Activated T-cell treated with anti-CD3 and anti-CD28 coated beads, Interleukin-2, amount 50 U/mL, for 4 hours (primary cell): ENCODE measurements at places on chromosomes 3 and 15. TPM values are rescaled to one million over a fixed set of nuclear protein-coding genes. Genes with fewer than 3 reads are reported as not detected.

GRCh38 chr3:173109143-173109542 lies 31.9 kb downstream of the SPATA16 start:
- no peak for DNase-seq

DNA sequence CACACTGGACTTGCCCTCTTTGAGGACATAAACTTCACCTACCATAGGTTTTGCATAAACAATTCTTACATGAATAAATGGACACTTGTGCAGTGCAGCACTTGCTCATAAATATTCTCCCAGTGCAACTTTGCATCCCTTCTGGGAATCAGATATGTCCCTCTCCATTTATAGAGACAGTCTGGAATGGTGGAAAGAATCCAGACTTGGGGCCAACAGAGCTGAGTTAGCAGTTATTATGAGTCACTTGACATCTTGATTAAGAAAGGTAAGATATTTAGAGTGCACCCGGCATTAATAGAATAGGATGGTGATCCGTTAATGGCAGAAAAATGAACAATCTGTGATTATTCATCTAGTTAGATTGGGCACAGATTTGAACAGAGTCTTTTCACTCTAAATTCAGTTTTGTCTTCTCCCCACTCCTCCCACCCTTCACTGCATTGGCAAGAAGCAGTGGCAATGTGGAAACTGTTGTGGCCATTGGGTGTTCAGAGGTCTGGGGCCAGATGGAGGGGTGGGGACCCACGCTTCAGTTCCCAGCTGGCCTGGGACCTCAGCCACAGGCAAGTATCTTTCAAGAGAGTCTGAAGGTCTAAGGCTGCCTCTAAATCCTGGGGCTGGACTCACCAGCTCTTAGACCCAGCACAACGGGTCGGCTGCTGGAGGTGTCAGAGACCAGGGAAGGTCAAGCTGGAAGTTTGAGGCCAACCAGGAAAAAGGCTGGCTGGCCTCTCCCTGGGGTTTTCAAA lies 58.9 kb upstream of the KY start:
- no peak for DNase-seq

DNA sequence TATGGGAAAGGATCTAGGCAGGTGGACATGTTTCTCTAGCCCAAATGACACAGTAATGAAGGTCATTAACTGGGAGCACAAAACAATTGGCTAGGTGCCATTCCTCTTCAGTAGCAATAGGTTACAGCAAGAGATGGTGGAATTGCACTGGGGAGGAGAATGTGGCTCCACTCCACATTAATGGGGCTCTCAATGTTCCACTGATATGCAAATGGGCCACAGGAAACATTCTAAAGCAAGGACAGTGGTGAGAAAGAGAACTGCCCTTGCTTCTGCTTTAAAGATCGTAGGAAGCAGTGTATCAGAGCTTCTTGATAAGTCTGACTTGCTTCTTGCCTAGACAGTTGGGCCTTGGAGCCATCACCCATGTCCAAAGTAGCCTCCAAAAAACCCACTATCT lies 271.4 kb upstream of the PPP2R3A start:
- DNase-seq = no peak

DNA sequence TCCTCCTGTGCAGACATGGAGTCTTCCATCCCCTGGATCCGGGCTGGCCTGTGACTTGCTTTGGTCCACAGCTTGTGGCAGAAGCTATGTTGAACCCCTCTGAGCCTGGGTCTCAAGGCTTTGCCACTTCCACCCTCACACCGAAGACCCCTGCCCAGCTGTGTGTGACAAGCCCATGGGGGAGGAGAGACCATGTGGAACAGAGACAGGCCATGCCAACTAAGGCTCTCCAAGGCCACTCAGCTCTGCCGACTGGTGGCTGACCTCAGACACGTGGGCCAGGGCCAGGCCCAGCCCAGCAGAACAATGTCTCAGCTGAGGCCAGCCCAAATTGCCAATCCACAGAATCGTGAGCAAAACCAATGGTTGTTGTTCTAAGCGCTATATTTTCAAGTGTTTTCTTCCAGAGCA lies 16.4 kb upstream of the CFAP100 start:
- no peak for DNase-seq

GRCh38 chr3:8164145-8164544 lies 337.5 kb upstream of the LMCD1 start:
- DNase-seq = no peak

DNA sequence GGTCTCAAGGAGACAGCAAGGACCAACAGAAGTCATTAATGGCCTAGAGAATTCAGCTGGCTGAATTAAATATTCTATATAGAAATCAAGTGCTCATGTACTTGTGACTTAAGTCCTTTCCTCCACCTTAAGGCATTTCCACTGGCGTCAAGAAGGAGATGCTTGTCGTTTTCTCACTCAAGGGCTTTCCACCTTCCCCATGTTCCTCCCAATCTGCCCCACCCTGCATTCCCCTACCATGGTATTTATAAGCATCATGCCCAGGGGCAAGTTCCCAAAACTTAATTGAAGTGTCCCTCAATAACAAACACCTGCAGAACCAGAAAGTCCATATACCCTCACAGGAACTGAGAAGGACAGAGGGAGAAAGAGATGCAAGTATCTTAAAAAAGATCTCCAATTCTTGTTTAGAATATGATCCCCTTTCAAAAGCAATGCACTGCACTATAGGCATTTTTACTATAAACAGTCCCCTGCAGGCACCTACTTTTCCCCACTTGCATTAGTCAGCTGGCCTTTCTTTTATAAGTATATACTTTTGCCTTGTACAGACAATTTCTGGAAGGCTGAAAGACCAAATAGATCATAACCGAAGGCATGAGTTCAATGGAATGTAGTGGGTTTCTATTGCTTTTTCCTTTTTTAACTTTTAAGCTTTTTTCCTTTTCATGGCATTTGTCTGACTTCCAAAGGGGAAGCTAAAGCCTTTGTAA lies 29.6 kb downstream of the TMEM39A start:
- no peak for DNase-seq

DNA sequence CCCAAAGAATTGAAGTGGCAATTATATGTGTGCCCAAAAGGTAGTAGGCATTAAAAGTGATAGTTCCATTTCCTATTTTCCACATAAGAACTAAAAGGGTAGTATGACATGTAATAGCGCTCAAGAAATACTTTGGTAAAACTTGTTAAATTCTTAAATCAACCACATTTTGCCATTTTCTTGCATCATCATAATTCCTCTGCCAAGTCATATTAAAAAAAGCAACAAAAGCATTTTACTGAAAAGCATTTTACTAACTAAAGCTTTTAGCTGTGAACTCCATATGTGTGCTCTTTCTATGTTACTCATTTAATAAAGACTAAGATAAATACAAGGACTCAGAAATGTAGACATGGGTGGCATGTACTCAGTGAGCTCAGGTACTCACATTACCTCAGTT lies 70.1 kb downstream of the GPR160 start:
- DNase-seq = no peak

GRCh38 chr3:175914785-175915184 lies 1055.7 kb downstream of the NAALADL2 start:
- no peak for DNase-seq

ESYT3 gene
- total RNA-seq = 0.05 TPM

DNA sequence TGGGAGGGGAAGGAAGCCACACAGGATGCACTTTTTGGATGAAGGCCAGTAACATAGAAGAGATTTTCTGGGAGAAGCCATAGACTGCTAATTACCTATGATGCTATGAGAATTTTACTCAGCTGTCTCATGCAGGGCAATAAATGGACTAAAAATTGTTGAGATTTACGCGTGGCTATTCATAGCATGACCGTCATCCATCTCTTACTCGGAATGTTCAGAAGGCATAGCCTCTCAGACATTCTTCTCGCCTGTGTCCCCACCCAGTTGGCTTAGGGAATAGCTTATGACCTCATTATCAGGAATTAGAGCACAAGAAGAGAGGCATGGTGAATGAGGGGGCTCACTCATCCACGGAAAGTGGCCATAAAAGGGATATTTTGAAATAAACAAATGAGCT lies 107.9 kb upstream of the ATP10A start:
- no peak for DNase-seq

GRCh38 chr3:98778383-98778782 lies 15.2 kb downstream of the ST3GAL6 start:
- DNase-seq = no peak

GRCh38 chr15:77846986-77847385 lies 214.3 kb upstream of the LINGO1 start:
- no peak for DNase-seq

RYR3 gene
- not detected for total RNA-seq

GAP43 gene
- total RNA-seq = not detected

- DNase-seq = no peak
Measured at GRCh38 chr3:159600291-159600690, 388.3 kb upstream of the IL12A start.

- no peak for DNase-seq
Measured at GRCh38 chr3:196547067-196547466, 21.3 kb downstream of the WDR53 start.

GRCh38 chr3:183650554-183650953 lies 15.1 kb downstream of the KLHL24 start:
- DNase-seq = no peak

KLHDC8B gene
- 2.6 TPM for total RNA-seq

DNA sequence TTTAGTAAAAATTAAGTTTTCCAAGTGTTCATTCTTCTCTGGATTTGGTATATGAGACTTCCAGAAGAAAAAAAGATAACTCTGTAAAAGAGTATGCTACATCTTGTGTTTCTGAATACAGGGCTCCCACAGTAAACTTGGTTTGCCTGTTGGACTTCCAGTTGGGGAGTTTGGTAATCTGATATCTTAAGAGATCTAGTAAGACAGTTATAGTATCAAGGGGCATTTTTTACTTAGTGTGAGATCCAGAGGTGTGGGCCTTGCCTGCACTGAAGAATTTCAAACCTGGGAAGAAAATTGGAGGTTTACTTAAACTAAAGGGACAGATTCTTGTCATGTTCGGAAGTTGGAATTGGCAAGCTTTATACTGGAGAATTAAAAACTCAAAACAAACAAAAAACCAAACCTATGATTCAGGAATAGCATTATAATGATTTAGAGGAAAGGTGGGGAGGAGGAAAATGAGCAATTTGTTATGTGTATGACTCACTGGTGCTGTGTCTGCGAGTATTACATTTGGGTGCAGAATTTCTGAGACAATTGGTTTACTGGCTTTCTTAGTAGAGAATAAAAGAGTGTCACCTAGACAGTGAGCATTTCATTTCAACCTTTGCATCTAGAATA lies 58.9 kb upstream of the ULK4 start:
- DNase-seq = no peak

DNA sequence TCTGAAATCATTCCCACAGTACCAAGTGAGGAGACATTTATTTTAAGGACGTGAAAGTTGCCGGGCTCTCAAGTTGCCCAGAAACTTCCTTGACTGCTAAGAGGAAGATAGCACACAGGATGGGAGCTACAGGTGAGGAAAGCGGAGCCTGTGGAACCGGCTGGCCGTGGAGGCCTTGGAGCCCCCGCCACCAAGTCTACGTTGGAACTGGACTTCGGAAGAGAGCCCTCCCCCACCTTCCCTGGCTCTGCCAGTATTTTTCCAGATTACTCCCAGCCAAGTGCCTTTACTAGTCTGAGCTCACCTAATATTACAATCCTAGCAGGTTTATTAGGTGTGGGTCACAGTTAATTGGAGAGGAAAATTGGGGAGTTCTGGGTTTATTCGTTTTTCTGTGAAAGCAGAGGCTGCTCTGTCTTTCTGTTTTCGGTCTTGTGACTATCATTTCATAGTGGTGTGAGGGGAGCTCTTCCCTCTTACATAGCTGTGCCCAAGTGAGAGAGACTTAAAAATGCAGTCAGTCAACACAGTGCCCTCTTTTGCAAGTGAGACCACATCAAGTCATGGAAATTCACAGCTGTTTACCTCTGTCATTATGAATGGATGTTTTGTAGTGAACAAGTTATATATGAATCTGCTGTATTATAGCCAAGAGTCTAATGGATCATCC lies 6.8 kb downstream of the BOC start:
- DNase-seq = no peak

GRCh38 chr15:93479715-93480114 lies 390.7 kb upstream of the RGMA start:
- no peak for DNase-seq

- no peak for DNase-seq
Measured at GRCh38 chr3:150996731-150997130, 24.2 kb upstream of the CLRN1 start.

DNA sequence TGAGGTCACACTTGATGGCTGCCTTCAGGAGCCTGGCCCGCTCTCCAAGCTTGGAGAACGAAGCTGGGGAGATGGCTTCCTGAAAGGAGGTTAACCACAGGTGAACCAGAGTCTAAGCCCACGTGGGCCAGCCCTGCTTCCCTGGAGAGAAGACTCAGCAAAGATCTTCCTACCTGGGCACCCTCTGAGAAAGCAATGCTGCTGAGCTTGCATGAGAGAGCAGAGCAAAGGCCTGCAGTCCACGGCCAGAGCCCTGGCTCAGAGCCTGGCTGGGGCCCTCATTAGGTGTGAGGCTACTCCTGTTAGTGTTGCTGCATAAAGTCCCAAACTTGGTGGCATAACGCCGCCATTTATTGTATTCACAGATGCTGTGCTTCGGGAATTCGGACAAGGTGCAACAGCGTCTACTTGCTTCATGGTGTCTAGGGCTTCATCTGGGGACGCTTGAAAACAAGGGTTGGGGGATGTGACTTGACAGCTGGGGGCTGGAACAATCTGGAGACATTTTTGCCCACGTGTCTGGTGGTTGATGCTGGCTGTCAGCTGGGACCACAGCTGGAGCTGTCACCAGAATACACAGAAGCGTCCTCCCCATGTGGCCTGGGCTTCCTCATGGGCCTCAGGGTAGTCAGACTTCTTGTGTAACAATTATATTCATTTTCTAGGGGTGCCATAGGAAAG lies 87.9 kb upstream of the MEF2A start:
- DNase-seq = no peak

DNA sequence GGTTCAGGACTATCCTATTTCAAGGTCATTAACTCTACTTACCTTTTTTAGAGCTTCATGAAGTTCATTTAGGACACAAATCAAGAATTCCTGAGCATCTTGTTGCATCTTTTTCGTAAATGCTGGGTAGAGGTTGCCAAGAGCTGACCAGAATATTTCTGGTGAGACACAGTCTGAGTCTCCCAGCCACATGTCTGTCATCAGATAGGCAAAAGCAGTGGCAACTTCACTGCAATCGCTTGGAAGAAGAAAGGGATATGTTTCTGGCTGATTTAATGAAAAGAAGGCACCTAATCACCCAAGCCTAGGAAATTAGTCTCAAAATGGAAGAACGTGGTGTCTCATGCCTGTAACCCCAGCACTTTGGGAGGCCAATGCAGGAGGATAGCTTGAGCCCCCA lies 2.9 kb downstream of the USP50 start:
- DNase-seq = no peak
